ENCODE measurements at places on chromosomes 13 and 19.

- DNase-seq, result no peak
These were observed 63.8 kb downstream of the KCTD15 start for GRCh38 chr19:33860312-33861090.

- no peak for DNase-seq
These were observed 349.1 kb downstream of the LIG4 start for GRCh38 chr13:107866032-107866940.

GRCh38 chr19:5136073-5136855, 167.4 kb downstream of the KDM4B start:
- no peak for DNase-seq

DNA sequence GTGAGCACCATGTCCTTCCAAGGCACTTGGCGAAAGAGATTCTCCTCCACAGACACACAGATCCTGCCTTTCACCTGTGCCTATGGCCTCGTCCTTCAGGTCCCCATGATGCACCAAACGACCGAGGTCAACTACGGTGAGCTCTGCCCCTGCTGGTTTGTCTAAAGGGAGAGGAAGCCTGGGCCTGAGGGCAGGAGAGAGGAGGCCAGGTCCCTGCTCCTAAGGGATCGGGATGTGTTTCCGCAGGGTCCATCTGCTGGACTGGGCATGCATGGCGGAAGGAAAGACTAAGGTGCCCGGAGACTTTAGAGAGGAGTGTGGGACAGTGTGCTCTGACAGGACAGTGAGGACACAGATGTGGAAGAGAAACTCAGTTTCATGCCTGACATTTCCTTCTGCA, 7.6 kb downstream of the SERPINE3 start:
- DNase-seq, result no peak

DNA sequence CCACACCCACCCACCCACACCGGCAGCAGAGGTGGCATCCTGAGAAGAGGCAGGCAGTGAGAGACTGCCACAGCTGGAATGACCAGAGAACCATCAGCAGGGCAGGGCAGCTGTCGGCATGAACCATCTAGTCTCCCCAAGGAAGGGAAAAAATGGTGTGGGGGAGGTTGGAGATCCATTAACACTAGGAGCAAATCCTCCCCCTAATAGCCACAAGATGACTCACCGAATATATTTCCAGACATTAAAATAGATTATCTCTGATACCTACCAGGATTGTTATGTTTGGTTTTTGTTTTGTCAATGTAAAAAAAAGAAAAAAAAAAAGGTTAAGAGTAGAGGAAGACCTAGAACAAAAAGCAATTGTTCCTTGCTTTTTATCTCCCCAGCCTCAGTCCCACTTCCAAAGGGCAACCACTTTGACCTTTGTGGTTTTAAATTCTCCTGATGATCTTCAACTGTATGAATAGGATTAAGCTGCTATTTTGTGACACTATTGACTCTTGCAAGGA, 34.2 kb downstream of the THSD1 start:
- no peak for DNase-seq

- DNase-seq, result no peak
These were observed 787.7 kb downstream of the UQCRFS1 start for GRCh38 chr19:28425046-28425931.

DNA sequence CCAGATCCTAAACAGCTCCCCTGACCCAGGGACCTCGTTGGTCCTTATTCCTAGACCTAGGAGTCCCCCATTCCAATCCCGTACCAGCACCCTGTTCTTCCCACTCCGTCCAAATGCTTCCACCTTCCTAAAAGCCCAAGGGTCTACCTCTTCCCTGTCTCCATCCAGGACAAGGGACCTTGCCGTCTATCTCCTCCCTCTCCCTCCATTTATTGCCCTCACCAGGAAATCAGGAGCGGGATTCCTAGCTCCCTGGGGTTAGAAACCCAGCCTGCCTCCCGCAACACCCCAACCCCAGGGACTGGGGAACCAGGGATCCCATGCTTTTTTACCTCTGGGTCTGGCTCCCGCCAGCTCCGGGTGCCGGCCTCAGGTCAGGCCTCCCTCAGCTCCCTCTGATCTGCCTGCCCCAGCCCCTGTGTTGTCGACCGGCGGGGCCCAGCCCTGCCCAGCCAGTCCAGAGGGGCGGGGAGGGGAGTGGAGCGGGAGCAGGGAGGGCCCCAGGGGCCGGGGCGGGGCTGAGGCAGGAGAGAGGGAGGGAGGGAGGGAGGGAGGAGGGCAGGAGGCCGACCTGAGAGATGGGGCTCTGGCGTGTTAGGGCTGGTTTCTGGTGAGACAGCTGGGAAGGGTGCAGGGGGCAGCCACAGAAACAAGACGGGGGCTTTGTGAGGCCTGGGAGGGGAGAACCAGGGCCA, at the start of gene B3GNT8:
TSS of gene B3GNT8 (minus strand) at position 423 of the 695 bp plus-strand sequence. CDS start 596 bp downstream, outside the sequence.
- DNase-seq, result peak; percentile 36

DNA sequence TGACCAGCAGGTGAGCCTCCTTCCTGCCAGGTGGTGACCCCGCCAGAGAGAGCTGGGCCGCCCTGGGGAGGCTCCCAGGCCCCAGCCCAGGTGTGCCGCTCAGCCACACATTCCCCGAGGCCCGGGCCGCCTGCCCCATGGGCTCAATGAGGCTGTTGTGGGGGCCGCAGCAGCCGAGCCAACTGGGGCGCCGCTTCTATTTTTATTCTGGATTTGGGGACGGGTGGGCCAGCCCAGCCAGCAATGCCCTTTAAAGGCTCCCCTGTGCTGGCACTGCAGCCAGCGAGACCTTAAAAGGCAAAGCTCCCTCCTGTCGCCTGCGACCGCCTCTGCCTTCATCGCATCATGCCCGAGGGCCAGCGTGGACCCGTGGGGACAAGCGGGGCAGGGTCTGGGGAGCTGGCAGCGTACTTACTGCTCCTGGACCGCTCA, 17.7 kb upstream of the CRTC1 start:
- no peak for DNase-seq

GRCh38 chr13:111905609-111905945, 161.4 kb upstream of the SOX1 start:
- no peak for DNase-seq

DNA sequence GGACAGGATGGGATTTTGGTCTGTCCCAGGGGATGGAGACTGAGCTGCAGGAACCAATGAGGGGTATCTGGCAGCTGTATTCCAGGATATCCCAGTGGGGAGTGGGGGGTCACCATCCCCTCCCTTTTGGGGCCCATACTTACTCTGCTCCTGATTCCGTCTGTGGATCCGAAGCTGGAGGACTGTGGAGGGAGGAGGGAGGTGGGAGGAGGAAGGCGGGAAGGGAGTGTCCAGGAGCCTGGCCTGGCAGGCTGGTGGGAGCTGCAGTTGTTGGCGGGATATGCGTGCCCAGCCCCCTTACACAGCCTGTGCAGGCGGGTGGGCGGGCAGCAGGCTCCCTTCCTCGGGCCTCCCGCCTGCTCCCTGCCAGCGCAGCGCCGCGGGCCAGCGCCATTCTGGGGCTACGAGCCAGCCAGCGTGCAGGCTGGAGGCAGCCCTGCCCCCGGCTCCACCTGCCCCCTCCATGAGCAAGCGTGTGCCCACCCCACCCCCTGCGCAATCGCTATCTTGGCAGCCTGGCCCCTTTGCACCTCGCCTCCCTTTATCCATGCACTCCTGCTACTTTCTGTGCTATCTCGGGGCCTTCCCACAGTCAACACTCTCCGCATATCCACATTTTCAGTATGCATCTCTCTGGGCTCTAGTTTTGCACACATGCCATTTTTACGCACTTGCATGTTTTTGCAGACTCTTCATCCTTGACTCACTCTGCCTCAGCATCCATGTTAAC, 2.8 kb downstream of the MAMSTR start:
- no peak for DNase-seq

GRCh38 chr19:22619371-22619770, 14.8 kb upstream of the ZNF492 start:
- DNase-seq, result no peak

DNA sequence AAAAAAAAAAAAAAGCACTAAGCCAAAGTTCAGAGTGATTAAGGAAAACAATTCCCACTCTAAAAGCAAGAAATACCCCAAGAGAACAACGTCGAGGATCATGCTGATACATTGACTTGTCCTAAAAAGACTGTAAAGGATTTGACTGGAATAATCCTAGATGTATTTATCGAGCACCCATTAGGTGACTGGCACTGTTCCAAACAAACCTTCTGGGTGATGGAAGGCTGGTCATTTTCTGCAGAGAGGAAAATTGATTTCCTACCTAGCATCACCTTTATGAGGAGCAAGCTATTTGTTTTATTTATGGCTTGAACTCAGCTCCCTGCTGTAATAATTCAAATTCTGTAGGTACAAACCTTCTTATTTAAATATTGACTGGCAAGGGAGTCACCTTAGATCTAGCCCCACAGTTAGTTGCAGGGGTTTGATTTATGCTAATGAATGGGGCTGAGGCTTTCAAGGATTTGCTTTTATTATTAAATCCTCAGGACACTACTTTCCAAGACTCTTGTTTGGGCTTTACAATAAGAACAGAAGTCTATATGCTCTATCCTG, 471.0 kb downstream of the OLFM4 start:
- no peak for DNase-seq

DNA sequence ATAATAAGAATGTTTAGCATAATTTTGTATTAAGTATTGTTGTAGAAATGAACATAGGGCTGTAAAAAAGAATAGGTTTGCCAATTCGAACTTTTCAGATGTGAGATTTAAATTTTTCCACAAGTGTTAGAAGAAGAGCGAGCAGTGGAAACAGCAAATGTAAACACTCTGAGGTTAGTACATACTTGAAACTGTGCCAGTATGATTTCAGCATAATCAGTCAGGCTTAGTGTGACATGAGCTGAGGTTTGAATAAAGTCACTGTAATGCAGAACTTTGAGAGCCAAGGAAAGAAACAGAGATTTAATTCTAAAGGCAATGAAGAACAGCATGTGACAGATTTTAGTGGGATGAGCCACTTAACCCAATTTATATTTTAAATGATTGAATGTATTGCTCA, 2166.4 kb downstream of the PCDH9 start:
- no peak for DNase-seq

DNA sequence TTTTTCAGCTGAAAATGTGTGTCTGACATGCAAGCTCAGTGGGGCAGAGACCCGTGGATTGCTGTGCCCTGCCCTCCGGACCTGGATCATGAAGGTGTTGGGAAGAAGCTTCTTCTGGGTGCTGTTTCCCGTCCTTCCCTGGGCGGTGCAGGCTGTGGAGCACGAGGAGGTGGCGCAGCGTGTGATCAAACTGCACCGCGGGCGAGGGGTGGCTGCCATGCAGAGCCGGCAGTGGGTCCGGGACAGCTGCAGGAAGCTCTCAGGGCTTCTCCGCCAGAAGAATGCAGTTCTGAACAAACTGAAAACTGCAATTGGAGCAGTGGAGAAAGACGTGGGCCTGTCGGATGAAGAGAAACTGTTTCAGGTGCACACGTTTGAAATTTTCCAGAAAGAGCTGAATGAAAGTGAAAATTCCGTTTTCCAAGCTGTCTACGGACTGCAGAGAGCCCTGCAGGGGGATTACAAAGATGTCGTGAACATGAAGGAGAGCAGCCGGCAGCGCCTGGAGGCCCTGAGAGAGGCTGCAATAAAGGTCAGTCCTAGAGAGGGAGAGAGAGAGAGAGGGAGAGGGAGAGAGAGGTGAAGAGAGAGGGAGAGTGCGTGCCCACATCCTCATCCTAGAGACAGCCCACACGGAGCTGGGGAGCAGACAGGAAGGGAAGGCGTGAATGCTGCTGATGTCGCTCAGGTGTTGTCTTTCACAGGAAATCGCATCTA, 5.1 kb upstream of the DCUN1D2 start:
- no peak for DNase-seq

- no peak for DNase-seq
These were observed 15.7 kb upstream of the FBXL3 start for GRCh38 chr13:77042566-77043177.

DNA sequence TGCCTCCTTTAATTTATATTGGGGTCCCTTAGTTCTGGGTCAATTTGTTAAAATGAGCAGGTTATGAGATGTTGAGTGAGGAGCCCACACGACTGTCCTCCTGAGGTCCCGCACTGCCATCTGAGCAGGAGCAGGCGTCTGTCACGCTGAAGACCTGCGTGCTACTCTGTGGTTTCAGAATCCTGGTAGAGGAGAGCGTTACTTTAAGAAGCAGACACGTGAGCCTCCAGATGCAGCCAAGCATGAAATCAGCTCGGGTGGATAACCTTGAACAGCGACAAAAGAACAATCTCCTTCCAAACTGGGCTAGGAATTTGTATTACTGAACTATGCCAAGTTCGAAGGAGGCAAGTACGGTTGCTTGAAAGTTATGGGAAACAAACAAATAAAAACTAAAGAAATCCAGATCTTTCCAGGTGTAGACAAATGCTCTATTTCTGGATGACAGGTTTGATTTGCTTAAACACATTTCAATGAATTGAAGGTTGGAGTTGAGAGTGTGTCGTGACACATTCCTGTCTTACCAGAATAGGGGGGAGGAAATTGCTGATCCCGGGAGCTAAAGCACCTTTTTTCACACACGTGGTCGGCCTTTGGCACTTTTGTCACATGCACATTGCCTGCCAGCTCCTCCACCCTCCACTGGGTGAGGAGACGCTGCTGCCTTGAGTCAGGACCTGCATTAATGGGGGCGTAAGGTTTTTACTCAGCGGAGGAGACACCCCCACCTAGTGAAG, 945.5 kb upstream of the SLC10A2 start:
- no peak for DNase-seq

- DNase-seq, result no peak
These were observed 12.7 kb upstream of the HNRNPL start for GRCh38 chr19:38862321-38863059.

DNA sequence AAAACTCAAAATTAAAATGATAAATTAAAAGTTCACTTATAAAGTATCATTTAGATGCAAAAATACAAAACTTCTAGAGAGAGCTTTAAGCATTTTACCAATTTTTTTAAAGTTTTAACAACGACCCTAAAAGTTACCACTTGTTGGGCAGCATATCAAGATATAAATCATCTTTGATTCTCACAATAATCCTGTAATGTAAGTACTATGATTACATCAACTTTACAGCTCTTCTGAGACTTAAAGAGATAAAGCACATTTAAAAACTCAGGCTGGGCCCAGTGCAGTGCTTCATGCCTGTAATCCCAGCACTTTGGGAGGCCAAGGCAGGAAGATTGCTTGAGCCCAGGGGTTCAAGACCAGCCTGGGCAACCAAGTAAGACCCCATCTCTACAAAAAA, 202.7 kb upstream of the GPC6 start:
- DNase-seq, result no peak

- no peak for DNase-seq
These were observed 12.8 kb downstream of the MOB3A start for GRCh38 chr19:2083174-2083854.

- no peak for DNase-seq
These were observed 34.2 kb downstream of the RXFP2 start for GRCh38 chr13:31773538-31773937.

DNA sequence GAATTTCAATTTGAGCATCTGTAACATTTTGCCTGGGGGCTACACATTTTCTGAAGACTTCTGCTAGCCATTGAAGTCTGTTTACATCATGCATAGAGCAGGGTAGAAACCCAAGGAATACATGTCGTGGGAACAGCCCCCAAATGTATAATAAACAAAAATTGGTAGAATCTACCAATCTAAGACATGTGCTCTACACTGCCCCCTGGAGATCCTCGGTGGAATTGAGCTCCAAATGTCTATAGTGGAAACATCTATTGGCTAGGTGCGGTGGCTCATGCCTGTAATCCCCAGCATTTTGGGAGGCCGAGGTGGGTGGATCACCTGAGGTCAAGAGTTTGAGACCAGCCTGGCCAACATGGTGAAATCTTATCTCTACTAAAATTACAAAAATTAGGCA, 57.3 kb downstream of the MBD3L2B start:
- DNase-seq, result peak; percentile 69

Measured in stimulated activated effector memory CD8-positive, alpha-beta T cell treated with anti-CD3 and anti-CD28 coated beads, Interleukin-12 subunit alpha, Interleukin-12 subunit beta, amount 100 ng/mL, for 72 hours (primary cell).